ENCODE measurements at places on chromosomes 12 and 14.

GRCh38 chr14:92401561-92401960, 78.6 kb downstream of the SLC24A4 start:
- no peak for DNase-seq

DNA sequence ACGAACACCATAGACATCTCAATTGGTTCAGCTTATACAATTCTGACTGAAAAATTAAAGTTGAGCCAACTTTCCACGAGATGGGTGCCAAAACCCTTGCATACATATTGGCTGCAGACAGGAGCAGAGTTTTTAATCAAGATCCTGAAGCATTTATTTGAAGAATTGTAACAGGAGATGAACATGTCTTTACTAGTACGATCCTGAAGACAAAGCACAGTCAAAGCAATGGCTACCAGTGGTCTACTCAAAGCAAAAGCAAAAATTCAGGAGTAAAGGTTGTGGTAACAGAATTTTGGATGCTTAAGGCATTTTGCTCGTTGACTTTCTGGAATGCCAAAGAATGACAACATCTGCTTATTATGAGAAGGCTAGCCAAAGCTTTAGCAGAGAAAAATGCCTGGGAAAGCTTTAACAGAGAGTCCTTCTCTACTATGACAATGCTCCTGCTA, 20.7 kb downstream of the ZDHHC17 start:
- DNase-seq, result no peak

GRCh38 chr14:100777366-100777817, 48.5 kb upstream of the MEG3 start:
- no peak for DNase-seq

DNA sequence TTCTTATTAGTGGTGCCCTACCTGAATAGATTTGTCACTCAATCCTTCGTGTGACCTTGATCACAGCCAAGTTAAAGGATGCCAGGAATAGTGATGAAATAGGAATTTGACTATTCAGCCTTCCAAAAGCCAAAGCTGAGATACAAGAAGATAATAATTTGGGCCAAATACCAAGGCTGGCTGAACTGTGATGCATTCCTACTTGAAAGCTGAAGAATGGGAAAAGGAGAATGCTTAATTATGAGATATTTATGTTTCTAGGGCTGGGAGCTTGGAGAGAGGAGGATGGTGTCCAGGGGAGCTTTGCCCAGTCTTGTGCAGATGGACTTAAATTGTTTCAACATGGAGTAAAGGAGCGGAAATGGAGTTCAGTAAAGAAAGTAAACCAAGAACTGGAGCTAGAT, 5.2 kb downstream of the RNASE7 start:
- no peak for DNase-seq

DNA sequence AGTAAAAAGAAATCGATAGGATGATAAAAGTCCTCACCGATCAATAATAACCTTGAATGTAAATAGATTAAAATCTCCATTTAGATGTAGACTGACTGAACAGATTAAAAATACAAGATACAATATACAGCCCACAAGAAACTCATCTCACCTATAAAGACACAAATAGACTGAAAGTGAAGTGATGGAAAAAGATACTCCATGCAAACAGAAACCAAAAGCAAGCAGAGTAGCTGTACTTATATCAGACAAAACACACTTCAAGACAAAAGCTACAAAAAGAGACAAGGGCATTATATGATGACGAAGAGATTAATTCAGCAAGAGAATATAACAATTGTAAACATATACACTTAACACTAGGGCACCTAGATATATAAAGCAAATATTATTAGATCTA, 444.8 kb downstream of the RGS6 start:
- DNase-seq, result no peak

GRCh38 chr12:108511633-108512540, 3.2 kb upstream of the FICD start:
- DNase-seq, result peak; percentile 63

- DNase-seq, result no peak
These were observed 227.1 kb upstream of the KRR1 start for GRCh38 chr12:75738486-75738885.

- DNase-seq, result no peak
These were observed 8.1 kb downstream of the VPS37B start for GRCh38 chr12:122887819-122888212.

DNA sequence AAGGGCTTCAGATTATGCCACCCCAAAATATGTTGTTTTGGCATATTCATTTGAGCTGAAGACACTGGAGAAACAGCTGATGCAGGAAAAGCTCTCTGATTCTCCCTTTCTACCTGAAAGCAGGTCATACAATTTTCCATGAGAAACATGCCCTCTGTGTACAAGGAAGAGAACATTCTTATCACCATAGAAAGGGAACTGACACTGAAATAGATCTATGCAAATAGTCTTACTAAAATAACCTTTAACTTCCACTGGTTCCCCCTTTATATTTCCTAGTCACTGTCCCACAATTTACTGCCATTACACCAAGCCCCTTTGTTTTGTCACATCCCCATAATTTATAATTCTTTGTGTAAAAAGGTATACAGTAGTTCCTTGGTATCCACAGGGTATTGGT, 9.6 kb upstream of the PHC1 start:
- DNase-seq, result no peak

DNA sequence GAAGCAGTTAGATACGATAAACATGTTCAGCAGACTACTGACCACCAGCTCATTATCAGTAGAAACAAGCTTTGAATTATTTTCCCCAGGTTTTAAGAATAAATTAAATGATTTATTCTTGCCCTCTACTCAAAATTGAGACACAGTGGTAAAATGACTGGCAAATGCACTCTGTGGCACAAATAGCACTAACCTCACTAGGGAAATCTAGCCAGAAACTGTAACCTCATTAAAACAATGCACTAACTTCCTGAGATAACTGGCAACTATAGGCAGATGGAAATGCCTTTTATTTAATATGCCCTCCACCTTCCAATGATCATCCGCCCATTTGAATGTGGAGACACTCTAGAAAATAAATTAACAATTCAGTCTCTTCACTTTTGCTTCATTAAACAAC, 33.2 kb downstream of the CPNE8 start:
- DNase-seq, result peak; percentile 6

DNA sequence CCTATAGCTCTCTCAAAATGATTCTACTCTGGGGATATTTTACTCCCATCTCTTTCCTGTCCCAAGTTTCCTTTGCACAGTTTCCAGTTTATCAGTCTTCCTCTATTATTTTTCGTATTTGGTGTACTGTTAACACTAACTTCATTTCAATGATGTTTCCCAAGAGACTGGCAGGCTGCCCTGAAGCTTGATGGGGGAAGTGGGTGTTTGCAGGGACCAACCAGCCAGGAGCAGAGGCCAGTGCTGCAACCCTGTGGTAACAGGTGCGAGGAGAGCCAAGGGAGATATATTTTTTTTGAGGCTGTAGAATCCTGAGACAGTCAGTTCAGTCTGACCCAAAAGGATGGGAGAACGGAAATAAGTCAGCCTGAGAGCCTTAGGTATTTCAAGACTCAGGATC, 11.8 kb upstream of the CEBPE start:
- DNase-seq, result no peak

- no peak for DNase-seq
These were observed 703.4 kb downstream of the NRXN3 start for GRCh38 chr14:78873581-78873980.

DNA sequence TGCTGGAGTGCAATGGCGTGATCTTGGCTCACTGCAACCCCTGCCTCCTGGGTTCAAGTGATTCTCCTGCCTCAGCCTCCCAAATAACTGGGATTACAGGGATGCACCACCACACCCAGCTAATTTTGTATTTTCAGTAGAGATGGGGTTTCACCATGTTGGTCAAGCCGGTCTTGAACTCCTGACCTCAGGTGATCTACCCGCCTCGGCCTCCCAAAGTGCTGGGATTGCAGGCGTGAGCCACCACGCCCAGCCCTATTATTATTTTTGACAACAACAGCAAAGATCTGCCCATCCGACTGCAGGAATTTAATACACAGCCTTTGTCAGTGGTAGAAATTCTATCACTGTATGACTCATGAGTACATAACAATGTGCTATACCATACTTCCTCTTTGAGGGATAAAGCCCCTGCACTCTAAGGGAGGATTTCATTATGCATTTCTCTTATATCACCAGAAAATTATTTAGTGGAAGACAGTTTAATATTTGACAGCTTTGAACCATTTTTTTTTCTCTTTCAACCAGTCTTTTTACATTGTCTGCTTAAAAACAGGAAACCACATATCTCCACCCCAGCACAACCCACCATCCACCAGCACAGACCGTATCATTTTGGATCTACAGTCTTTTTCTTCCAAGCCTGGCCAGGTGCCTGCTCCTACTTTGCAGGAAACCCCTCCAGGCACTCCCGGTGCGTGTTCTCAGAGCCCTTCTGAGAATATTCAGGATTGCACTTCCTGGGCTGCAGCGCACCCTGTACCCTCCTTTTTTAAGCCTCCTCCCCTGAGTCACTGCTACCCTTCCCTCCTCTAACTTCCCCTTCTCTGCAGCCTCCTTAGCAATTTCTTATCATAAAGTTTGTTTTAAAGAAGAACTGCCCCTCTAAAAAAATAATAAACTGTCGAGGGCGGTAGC, 594 bp downstream of the ARHGDIB start:
- DNase-seq, result no peak

DNA sequence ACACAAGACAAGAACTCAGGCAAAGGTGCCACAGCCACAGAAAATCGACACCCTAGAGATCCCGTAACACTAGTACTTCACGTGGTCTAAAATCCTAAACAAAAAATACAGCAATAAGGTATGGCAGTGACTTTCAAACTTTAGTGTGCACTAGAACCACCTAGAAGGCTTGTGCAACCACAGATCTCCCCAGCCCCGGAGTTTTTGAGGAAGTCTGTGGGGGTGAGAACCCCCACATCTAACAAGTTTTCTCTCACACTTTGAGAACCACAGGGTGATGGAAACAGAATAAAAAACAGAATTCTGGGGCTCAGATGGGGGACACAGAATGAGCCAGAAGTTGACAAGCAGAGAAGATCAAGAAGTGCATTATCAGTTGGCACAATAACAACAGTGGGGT, 254.0 kb downstream of the ANO6 start:
- no peak for DNase-seq

DNA sequence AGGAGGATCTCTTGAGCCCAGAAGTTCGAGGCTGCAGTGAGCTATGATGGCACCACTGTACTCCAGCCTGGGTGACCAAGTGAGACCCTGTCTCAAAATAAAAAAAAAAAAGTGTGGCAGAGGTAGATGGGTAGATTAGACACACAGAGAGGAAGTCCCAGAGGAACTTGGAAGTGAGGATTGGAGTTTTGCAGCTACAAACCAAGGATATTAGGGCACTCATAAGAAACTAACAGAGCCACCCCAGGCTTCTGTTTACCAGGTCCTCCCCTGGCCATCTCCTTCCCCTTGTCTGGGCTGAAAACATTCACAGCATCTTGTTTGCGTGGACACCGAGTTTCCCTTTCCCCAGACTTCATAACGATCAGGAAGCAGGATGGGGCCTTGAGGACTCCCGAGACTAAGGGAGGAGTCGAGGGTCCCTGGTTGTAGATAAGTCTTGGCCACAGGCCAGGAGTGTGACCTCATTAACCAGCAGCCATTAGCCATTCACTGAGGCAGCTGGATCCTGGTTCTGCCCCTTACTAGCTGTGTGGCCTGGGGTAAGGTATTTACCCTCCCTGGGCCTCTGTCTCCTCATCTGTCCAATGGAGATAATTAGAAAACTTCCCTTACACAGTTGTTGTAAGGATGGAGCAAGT, 2.1 kb downstream of the MAP1LC3B2 start:
- no peak for DNase-seq

GRCh38 chr12:19953734-19954133, 414.6 kb upstream of the PDE3A start:
- DNase-seq, result no peak

GRCh38 chr14:65332141-65332871, 80.2 kb upstream of the FUT8 start:
- DNase-seq, result no peak

DNA sequence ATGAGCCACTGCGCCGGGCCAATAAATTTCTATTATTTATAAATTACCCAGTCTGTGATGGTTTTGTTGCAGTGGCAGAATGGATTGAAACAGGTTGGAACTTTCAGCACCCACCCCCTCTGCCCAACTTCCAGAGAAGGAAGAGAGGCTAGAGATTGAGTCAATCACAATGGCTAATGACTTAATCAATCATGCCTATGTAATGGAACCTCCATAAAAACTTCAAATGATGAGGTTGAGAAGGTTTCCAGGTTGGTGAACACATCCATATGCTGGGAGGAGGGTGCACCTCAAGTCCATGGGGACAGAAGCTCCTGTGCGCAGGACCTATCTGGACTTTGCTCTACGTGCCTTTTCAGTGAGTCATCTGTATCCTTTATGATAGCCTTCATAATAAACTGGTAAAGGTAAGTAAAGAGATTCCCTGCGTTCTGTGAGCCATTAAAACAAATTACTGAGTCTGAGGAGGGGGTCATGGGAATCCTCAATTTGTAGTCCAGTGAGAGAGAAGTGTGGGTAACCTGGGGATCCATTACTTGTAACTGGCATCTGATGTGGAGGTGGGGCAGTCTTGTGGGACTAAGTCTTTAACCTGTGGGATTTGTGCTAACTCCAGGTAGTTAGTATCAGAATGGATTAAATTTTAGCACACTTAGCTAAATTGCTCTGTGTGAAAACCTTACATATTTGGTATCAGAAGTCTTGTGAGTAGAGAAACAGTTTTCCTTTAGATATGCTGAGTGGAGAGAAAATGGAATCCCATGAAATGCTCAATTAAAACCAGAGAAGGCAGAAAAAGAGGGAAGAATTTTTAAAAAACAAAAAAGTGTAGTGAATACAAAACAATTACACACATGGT, 11.7 kb upstream of the NGDN start:
- no peak for DNase-seq

DNA sequence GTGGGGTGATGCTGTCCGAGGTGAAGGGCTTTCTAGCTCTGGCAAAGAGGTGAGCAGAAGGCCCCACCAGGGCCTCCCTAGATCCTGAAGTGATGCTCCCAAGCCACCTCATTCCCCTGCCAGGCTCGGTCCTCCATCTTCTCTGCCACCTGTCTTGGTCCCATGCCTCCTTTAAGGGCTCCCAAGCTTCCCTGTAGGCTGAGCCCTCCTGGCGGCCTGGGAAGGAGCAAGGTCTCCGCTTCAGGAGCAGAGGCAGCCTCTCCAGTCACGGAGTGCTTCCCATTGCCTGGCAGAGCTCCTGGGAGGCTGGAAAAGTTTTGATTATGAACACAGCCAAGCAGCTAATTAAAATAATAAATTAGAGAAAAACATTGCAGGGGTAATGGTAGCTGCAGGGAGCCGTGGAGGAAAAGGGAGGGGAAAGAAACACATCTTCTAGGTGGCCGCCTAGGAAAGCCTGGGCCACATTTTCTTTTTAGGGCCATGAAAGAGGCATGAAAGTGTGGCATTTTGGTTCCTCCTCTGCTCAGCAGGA, 160.0 kb upstream of the PRMT8 start:
- DNase-seq, result no peak

GRCh38 chr14:30210630-30211029, 283.0 kb upstream of the PRKD1 start:
- DNase-seq, result no peak

- no peak for DNase-seq
These were observed 64.0 kb upstream of the DIO2 start for GRCh38 chr14:80275208-80275850.

DNA sequence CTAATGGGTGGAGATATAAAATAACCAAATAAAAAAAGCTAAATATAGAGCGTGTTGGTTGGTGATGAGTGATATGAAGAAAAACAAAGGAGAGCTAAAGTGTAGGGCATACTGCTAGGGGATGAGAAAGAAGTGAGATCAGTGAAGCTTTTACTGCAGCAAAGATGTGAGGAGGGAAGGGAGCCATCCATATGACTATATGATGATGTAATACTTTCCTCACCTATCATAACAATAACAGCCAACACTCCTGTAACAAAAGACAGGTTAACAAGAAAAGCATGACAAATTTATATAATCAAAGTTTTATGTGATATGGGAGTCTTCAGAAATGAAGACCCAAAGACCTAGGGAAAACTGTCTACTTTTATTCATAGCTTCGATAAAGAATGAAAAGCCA, 57.4 kb upstream of the LRFN5 start:
- no peak for DNase-seq
